H54 (cell line): ENCODE measurements at places on chromosomes 7 and 10.

- no peak for DNase-seq
Observed at GRCh38 chr7:133815611-133816210, 311.4 kb upstream of the LRGUK start.

GRCh38 chr10:95516774-95517373 lies 44.3 kb downstream of the SORBS1 start:
- no peak for DNase-seq

DNA sequence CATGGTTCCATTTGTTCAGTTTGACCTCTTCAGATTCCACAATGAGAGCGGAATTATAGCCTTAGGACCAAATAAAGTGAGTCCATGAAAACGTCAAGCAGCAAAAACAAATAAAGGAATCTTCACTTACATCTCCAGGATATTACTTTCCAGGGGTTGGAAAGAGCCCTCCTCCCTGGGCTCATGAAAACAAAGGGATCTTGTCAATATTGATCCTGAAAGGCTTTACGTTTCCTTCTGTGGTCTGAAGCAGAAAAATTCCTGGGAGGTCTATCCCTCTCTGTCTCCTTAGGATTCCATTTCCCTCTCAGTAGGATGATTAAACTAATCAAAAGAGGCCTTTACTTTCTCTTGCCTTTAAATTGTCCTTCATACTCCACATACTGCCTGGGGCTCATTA lies 293.5 kb downstream of the GPAM start:
- no peak for DNase-seq

DNA sequence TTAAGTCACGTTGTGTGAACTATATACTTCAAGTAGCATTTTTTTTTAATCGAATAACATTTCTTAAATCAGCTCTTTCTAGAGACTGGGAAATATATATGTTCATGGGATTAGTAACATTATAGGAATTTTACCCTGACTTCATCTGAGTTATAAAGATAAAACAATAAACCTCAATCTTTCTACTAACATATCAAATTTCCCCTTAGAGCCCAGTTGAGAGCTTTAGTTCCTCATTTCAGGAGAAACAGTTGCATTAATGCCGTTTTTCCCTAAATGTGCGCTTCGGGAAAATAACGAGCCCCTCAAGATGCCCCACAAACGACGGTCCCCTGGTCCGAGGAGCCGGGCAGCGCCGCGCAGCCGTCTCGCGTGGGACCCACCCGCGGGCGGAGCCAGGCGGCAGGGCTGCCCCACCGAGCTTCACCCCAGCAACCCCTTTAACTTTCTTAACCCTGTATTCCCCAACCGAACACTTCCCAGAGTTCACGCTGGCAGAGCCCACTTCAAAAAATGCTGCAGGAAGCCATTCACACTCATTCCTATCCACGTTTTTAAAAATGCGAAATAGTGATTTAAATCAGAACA lies 152.5 kb upstream of the YAE1 start:
- DNase-seq = peak; percentile 23

GRCh38 chr7:130904792-130905191 lies 170.8 kb upstream of the KLF14 start:
- DNase-seq = no peak

- no peak for DNase-seq
Observed at GRCh38 chr10:124251317-124252065, 158.1 kb upstream of the CHST15 start.

DNA sequence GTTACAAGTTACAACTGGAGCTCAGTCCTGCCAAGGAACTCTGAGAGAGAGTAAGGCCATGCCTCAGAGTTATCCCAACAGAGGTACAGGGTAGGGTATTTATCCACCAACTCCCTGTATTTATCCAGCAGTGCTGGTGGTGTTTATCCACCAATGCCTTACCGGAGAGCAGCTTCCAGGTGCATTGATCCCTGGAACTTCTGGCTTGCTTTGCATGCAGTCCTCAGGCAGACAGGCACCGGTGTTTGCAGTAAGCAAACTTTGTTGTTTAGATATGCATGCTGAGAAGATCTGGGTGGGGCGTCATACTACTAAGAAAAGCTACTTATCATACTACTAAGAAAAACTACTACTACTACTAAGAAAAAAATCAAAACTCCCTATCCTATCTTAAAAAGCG lies 92.4 kb downstream of the CYP26A1 start:
- no peak for DNase-seq

DNA sequence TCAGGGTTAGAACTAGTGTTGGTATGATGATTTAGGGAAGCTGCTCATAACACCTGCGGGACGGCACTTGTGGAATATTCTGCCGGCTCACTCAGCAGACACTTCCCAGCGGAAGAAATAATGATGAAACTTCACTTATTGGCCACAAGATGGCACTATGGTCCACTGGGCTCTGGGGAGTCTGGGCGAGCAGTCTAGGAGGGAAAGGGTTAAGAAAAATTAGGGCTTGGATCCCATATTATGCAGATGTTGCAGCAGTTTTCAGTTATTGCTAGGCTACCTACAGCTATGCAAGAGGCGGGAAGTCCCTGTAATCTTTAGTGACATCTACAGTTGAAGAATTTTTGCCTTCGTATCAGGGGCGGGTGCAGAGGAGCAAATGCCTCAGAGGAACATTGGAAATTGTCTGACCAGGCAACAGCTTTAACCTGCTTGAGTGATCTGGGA lies 238.7 kb upstream of the PRSS58 start:
- peak; percentile 19 for DNase-seq

GRCh38 chr10:90602862-90603610 lies 254.8 kb downstream of the HTR7 start:
- DNase-seq = no peak

- DNase-seq = no peak
Observed at GRCh38 chr7:81190997-81191768, 272.3 kb upstream of the SEMA3C start.

- no peak for DNase-seq
Observed at GRCh38 chr10:1170867-1171180, 114.6 kb downstream of the WDR37 start.

DNA sequence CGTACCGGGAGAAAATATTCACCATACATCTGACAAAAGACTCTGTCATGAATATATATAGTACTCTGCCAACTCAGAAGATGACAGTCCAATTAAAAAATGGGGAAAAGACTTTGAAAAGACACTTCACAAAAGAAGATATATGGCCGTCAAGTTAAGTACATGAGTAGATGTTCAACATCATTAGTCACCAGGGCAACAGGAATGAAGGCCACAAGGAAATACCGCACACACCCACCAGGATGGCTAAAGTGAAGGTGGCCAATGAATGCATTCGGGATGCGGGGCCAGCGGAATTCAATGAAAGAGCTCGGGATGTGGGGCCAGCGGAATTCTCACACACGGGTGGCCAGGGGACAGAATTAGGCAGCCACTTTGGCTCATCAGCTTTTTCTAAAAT lies 42.2 kb downstream of the MAD1L1 start:
- peak; percentile 55 for DNase-seq

DNA sequence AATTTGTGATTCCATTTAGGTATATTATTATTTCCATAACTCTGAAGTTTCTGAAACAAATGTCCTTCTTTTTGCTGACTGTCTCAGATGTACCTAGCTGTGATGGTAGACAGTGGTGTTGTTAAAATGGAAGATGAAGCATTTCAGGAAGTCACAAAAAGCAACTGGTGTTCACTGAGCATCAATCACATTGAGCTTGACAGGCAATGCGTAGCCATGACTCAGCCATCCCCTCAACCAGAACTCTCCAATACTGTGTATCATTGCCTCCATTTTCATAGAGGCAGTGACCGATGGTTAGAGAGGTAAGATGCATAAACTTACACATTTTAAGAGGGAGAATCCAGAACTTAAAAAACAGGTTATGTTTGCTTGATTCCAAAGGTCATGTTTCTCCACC lies 434.0 kb downstream of the INHBA start:
- DNase-seq = no peak

DNA sequence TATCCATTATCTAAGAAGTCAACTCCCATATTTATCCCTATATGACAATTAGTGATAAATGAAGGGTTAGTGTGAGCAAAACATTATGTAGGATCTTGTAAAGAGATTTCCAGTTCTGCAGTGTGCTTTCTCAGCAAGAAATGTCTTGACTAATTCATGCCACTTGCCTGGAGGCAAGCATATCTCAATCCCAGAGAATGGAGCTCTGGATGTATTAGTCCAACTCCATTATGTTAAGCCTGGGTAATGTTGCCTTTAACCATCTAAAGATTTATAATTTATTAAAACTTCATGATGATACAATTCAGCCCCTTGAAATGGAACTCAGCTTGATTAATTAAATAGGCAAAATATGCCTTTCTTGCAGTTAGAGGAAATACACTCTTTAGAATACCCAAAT lies 1079.9 kb upstream of the LRRTM3 start:
- DNase-seq = no peak

DNA sequence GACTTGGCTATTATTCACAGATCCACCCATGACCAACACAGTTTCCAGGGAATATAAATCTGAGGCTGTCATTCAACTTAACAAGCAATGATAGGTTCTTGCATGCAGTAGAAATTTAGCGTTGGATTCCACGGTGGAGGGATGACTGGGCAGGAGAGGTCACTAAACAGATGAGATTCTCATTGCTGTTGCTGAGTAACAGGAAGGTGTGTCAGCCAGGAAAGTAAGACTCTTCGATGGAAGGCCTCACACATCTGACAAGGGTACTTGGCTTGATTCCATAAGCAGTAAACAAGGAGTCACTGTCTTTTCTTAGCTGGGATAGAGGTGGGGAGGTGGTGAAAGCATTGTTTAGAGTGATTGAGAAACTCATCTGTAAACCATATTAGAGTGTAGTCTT lies 1152.0 kb downstream of the SORCS3 start:
- DNase-seq = no peak

GRCh38 chr10:70537398-70538194 lies 59.0 kb downstream of the PALD1 start:
- peak; percentile 45 for DNase-seq

DNA sequence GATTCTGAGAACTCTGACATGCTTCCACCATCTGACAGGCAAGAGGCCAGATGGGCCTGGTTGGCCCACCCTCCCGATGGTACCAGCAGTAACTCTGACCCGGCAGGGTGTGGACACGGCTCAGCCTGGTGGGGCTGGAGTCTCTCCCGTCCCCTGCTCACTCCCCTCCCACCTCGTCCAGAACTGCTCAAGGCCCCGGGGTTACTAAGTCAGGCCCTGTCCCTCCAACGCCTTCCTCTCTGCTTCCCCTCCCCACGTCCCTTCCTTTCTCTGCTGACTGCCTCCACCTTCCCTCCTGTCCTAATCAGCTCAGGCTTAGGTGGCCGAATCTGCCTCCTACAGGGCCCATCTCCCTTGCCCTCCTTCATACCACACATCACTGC lies 12.5 kb downstream of the CALML5 start:
- no peak for DNase-seq

DNA sequence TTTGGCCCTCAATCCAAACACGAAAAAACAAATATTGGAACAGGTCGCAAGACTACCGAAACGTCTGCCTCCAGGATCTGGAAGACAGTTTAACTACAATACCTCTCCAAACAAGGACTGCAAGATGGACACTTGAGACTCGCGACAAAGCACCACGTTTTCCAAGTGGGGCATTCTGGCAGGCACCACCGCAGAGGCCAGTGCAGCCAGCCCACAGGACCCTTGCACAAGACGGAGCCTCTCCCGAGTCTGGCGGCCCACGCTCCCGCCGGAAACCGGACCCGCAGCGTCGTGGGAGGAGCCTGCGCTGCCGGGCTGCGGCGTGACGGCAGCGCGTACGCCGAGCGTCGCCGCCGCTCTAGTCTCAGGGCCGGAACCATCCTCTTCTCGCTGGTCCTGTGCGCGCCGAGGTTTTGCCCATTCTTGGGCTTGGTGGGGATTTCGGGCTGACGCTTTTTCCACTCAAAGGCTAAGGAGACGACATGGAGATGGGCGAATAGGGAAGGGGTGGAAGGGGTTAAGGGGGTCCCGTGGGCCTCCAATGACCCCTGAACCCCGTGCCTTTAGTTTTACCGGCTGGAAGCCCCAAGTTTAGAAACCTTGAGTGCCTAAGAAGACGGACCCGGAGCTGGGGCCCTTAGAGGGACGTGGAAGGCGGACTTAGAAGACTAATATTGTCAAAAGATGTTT lies at the start of gene ORC5:
ORC5 (minus strand) TSS at position 283 of the 690 bp plus-strand sequence; CDS start at position 174, 109 bp downstream.
- DNase-seq = peak; percentile 81

DNA sequence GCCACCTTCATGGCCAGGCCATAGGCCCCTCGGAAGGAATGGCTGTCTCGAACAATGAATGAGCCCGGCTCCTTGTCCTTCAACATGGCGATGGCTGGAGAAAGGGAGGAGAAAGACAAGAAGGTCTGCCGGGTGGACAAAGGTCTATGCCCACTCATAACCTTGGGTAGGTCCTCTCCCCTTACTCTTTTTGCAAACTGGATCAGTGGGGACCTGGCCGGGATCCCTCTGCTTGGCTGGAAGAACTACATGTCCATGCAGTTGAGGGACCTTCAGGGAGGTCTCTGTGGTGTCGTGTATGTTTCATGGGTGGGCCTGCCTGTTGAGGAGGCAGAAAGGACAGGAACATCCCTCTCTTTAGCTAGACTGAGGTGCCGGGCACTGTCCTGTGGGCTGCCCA lies 284.8 kb downstream of the TNS3 start:
- DNase-seq = no peak

DNA sequence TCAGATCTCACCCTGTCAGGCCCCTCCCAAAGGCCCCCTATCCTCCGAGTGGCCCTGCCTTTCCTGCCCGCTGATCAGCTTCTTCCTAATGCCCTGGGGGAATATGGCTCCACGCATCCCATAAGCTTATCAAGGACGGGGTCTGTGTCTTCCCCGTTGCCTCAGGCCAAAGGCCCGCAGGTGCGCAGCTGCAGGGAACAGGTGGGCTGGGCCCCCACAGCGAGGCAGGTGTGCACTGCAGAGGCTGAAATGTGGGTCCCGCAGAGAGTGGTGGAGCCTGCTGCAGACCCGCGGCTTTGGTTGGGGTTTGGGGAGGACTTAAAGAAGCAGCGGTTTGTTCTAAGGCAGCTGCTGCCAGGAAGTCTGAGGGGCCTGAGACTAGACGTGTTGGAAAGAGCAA lies 220.8 kb upstream of the TCERG1L start:
- DNase-seq = no peak

DNA sequence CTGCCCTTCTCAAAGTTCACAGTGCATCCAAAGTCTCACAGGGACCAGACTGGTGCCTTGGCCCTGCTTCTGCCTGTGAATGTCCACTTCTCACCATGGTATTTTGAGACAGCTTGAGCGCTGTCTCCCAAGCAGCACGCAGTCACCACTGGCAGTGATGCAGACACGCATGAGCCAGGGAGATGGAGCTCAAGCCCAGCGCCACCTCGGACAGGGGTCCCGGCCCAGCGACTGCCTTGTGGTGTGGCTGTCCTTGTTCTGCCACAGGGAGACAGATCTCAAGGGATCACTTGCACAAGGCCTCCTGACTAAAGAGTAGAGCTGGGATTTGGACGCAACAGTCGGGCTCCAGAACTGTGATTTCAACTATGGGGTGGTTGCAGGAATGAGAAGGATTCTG lies 92.6 kb upstream of the MBL2 start:
- DNase-seq = no peak

DNA sequence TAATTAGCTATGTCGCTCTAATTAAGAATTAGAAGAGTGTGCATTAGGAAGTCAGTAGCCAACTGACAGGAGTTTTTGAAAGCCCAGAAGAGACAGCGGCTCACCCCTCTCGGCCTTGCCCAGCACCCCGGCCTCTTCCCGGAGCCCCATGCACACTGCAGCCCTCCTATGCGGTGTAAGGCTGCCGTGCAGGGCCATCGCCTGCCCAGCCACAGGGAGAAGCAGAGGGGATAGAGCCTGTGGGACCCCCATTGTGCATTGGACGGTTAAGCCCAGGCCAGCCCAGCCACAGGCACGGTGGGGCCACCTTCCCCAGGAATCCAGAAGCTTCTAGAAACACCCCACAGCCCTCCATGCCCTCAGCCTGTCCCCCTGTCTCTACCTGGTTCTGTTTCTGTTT lies 569.7 kb upstream of the MKI67 start:
- DNase-seq = no peak
